ENCODE measurements at places on chromosomes 2 and 18. TPM values are rescaled to one million over a fixed set of nuclear protein-coding genes. Genes with fewer than 3 reads are reported as not detected.

PTPRN gene
- 0.90 TPM for polyA plus RNA-seq

C1QL2 gene
- not detected for polyA plus RNA-seq

CFAP65 gene
- polyA plus RNA-seq = 0.22 TPM

UGT1A5 gene
- polyA plus RNA-seq = not detected

MYO1B gene
- polyA plus RNA-seq = 77.7 TPM

UGT1A6 gene
- polyA plus RNA-seq = 2.9 TPM

C2orf69 gene
- polyA plus RNA-seq = 9.2 TPM

MATN3 gene
- polyA plus RNA-seq = 11.2 TPM

IL37 gene
- polyA plus RNA-seq = not detected

LRRC30 gene
- not detected for polyA plus RNA-seq

CDCA7 gene
- 40.3 TPM for polyA plus RNA-seq

LHCGR gene
- not detected for polyA plus RNA-seq

CGREF1 gene
- 4.5 TPM for polyA plus RNA-seq

ELOA2 gene
- polyA plus RNA-seq = not detected

COL4A3 gene
- polyA plus RNA-seq = 1.5 TPM

MARCHF7 gene
- 70.7 TPM for polyA plus RNA-seq

ZAP70 gene
- 0.09 TPM for polyA plus RNA-seq
